Muscle of leg (tissue), 16 donors: ENCODE measurements at places on chromosomes 5 and 9. TPM values are rescaled to one million over a fixed set of nuclear protein-coding genes. Genes with fewer than 3 reads are reported as not detected.
A peak's percentile ranks its signal among the peaks of the same experiment; 100 is the strongest.

The SPATA31D4 gene
- total RNA-seq: not detected

The NRG2 gene
- total RNA-seq: 2.0 TPM

The MACIR gene
- 9.3 TPM for total RNA-seq

The ROR2 gene
- total RNA-seq: 5.2 TPM

The PTGDS gene
- total RNA-seq: 8.4 TPM

The SIMC1 gene
- total RNA-seq: 11.8 TPM

The CYSRT1 gene
- 0.18 TPM for total RNA-seq

The WNK2 gene
- total RNA-seq: 7.4 TPM

GRCh38 chr5:150349681-150350275, 7.7 kb upstream of the TCOF1 start:
- H3K27me3 ChIP-seq: peaks cover 3% of the 10 kb centered on the region
- no peaks in the 10 kb centered on the region for H3K4me1 ChIP-seq
- no peak overlapping the region for H3K4me3 ChIP-seq
- no peaks in the 10 kb centered on the region for H3K36me3 ChIP-seq
- DNase-seq: no peak

DNA sequence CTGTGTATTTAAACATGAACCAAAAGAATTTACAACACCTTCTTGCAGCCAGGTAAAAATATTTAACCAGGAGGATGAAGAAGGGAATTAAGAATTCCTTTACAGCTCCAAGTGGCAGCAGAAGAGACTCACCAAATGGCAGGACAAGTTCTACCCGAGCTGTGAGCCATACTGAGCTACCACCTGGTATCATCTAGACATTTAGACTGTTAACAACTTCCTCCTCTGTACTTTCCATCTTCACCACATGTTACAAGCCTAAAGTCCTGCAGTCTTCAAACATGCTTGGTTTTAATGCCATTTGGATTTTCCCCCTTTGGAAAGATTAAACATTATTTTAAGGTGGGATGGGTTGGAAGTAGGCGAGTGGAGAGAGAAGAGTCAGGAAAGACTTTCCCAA, 190.2 kb downstream of the TRPM6 start:
- no peaks in the 10 kb centered on the region for H3K27me3 ChIP-seq
- no peaks in the 10 kb centered on the region for H3K36me3 ChIP-seq
- H3K27ac ChIP-seq: no peak overlapping the region
- no peak for DNase-seq
- no peaks in the 10 kb centered on the region for H3K4me1 ChIP-seq

DNA sequence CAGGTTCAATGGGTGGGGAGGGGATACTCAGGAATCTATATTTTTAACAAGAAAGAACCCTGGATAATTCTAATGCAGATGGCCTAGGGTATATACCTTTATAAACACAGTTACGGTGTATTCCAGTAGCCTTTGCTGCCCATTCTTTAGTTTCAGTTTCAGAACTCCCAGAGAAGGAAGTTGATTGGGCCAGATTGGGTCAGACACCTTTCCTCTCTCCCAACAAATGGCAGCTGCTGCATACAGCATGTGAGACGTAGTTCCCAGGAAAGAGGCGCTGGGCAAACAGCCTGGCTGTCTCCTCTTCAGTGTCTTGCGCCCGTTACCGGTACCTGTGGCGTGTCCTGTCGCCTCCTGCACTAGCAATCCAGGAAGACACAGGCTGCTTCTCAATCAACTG, 20.4 kb downstream of the ACO1 start:
- H3K27ac ChIP-seq: no peak overlapping the region
- no peak overlapping the region for H3K4me3 ChIP-seq
- no peak for DNase-seq

- no peak overlapping the region for H3K4me3 ChIP-seq
- H3K36me3 ChIP-seq: no peaks in the 10 kb centered on the region
- no peaks in the 10 kb centered on the region for H3K4me1 ChIP-seq
- no peak for DNase-seq
These were observed 66.4 kb downstream of the SLCO4C1 start for GRCh38 chr5:102229685-102230084.

GRCh38 chr5:82863266-82863665, 213.9 kb downstream of the TMEM167A start:
- no peak overlapping the region for H3K4me3 ChIP-seq
- H3K36me3 ChIP-seq: no peaks in the 10 kb centered on the region
- no peak for DNase-seq
- no peak overlapping the region for H3K27ac ChIP-seq
- peaks cover 3% of the 10 kb centered on the region for H3K4me1 ChIP-seq
- no peaks in the 10 kb centered on the region for H3K27me3 ChIP-seq

DNA sequence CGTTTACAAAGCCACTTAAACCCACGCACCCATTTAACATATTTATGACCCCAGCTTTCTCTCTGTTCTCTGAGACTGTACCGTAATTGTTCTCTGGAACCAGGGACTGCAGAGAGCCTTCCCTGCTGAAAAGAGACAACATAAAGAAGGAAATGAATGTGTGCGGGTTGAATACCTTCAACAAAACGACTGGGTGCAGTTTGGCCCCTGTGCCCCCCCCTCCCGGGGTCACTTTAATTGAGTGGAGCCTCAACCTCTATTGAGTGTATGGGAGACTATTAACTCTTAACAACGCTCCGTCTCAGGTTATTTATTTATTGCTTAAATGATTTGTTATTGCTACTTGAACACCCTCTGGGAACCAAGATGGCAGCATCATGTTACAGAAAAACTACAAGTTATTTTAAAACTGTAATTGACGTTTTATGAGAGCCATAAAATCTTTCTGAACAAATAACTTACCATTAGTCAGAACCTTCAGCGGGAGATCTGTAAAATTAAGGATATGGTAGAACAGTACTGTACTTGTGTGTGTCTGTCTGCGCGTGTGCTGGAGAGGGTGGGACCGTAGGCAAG, 70.6 kb downstream of the GAS1 start:
- H3K4me1 ChIP-seq: no peaks in the 10 kb centered on the region
- no peak for DNase-seq
- no peak overlapping the region for H3K27ac ChIP-seq
- no peak overlapping the region for H3K4me3 ChIP-seq
- H3K36me3 ChIP-seq: no peaks in the 10 kb centered on the region
- no peaks in the 10 kb centered on the region for H3K27me3 ChIP-seq

GRCh38 chr5:56375011-56375410, 141.9 kb upstream of the ANKRD55 start:
- H3K4me3 ChIP-seq: no peak overlapping the region
- DNase-seq: peak; percentile 37

DNA sequence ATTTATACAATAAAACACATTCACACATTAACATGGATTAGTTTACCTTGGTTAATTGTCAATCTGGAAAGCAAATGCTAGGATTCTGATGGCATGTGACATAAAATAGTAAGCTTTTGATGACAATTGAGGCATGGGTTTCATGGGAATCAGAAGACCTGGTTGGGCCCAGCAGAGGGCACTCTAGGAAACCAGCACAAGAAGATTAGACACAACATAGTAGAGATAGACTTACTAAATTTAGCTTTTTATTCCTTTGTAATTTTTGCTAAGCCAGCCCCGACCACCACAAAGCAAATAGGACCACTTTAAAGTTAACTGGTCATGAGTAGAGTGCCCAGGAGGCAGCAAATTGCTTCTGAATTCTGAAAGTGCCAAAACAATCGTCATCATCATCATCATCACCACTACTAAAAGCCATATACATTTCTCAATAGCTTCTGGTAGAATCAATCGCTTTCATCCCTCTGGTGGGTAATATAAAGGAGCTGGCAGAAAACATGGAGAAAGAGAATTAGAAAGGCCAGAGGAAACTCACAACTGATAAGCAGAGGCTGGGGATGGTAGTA, 163.2 kb downstream of the ARRDC3 start:
- no peak for DNase-seq
- H3K4me3 ChIP-seq: no peak overlapping the region
- H3K4me1 ChIP-seq: no peaks in the 10 kb centered on the region
- H3K27ac ChIP-seq: no peak overlapping the region
- no peaks in the 10 kb centered on the region for H3K27me3 ChIP-seq

DNA sequence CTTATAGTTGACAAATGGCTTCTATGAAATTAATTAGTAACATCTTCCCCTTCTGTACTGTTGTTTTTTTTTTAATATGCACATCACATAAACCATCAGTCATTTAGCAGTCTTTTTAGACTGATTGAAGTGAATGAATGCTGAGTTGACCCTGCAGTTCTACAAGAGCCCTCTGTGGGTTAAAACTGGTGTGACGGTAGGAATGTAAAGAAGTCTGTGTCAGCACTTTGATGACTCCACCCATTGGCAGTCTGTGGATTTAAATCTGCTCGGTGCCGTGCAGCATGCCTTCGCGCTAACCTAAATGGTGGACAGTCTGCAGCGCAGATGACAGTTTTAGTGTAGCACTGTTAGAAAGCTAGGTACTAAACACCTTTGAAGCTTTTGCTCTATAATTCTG, 3.1 kb downstream of the GTF3C4 start:
- no peak overlapping the region for H3K4me3 ChIP-seq
- peaks cover 12% of the 10 kb centered on the region for H3K4me1 ChIP-seq
- DNase-seq: peak; percentile 46
- H3K27ac ChIP-seq: no peak overlapping the region

- DNase-seq: peak; percentile 17
- peak overlapping the region; percentile 38 for H3K27ac ChIP-seq
- no peak overlapping the region for H3K4me3 ChIP-seq
- H3K4me1 ChIP-seq: peaks cover 18% of the 10 kb centered on the region
- H3K27me3 ChIP-seq: no peaks in the 10 kb centered on the region
These were observed 216.6 kb downstream of the TSSK1B start for GRCh38 chr5:113218200-113218599.

DNA sequence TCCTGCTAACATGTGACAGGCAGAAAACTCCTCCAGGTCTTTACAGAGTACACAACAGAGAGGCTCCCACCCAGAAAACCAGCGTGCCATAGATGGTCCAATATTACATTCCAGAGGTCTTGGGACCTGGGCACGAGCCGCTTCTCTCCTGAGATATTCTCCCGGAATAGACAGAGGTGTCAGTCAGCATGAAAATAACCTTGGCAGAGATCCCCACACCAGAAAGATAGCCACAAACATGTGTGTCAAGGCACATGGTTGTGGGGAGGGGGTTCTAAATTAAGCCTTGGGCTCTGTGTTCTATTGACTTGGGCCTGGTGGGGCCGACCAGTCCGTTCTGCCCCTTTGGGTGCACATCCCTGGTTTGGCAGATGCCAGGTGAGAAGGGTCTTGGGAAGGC, 78.4 kb downstream of the BOD1 start:
- H3K36me3 ChIP-seq: no peaks in the 10 kb centered on the region
- no peaks in the 10 kb centered on the region for H3K27me3 ChIP-seq
- H3K27ac ChIP-seq: no peak overlapping the region
- peak; percentile 36 for DNase-seq
- no peak overlapping the region for H3K4me3 ChIP-seq

GRCh38 chr5:67998709-67999261, 216.8 kb upstream of the PIK3R1 start:
- no peak overlapping the region for H3K4me3 ChIP-seq
- no peaks in the 10 kb centered on the region for H3K36me3 ChIP-seq
- peak; percentile 67 for DNase-seq
- H3K27me3 ChIP-seq: no peaks in the 10 kb centered on the region
- peak overlapping the region; percentile 65 for H3K27ac ChIP-seq

DNA sequence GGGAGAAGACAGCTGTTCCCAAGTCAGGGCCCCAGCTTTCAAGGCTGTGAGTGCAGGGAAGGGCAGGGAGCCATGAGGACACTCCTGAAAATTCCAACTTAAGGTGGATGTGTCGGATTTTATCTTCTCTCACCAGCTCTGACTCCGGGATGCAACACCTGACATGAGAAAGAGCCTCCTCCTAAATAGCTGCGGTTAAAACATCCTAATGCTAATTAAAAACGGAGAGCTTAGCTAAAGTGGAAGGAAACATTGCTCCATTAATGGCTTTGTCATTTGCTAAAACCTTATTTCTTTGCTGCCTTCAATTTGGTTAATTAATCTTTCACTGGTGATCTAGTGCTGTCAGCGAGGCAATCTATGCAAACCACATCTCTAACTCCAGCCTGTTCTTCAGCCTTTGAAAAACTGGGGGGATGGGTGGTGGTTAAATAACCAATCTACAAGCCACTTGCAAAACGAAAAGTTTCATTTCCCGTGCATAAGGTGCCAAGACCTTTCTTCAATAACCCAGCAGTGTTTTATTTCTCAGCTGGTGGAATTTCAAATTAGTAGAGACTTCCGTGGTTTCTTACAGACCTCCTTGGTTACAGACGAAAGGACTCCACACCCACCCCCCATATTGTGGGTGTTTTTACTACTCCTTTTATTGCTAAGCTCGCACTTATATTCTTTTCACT, 379.6 kb downstream of the MLLT3 start:
- no peak overlapping the region for H3K27ac ChIP-seq
- H3K4me1 ChIP-seq: peaks cover 7% of the 10 kb centered on the region
- H3K27me3 ChIP-seq: no peaks in the 10 kb centered on the region
- no peak overlapping the region for H3K4me3 ChIP-seq
- no peaks in the 10 kb centered on the region for H3K36me3 ChIP-seq

- no peak overlapping the region for H3K4me3 ChIP-seq
- no peaks in the 10 kb centered on the region for H3K27me3 ChIP-seq
- no peak overlapping the region for H3K27ac ChIP-seq
- no peak for DNase-seq
- no peaks in the 10 kb centered on the region for H3K36me3 ChIP-seq
These were observed 21.7 kb upstream of the ACTBL2 start for GRCh38 chr5:57504357-57504756.

DNA sequence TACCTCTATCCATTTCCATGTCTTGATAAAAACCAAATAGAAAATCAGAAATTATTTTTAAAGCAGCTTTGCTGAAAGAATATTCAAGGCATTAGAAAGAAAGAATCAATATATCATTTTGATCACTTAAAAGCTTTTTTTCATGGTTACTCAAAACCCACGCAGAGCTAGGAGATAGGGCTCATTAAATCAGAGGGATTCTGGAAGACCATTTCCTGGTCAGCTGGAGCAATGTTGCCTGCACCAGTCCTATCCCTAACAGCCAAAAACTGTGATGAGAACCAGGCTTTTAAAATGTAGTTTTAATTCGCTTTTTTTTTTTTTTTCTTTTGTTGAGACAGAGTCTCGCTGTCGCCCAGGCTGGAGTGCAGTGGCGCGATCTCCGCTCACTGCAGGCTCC, 72.3 kb downstream of the ARSB start:
- no peaks in the 10 kb centered on the region for H3K27me3 ChIP-seq
- DNase-seq: no peak
- H3K36me3 ChIP-seq: no peaks in the 10 kb centered on the region

DNA sequence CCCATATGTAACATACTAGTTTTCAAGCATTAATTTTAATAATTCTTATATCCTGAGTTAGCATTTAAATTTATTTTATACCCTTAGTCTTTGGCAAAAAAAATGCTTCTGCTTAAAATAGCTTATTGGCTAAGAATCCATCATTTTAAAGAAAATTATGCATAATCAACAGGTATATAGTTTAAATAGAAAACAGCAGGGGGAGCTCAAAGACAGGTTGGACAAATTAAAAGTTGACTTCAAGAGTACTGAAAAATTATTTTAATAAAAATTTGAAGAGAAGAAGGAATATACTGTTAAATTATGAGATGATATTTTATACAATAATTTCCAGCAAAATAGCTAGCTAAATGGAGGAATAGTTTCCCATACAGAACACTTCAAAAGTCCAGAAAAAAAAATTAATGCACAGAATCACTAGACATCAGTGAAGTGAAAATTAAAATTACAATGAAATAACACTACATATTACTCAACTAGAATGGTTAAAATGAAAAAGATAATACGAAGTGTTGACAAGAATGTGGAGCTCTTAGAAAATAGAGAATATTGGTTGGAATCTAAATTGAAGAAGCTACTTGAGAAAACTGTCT, 387.1 kb downstream of the PDE4D start:
- H3K36me3 ChIP-seq: no peaks in the 10 kb centered on the region
- no peak overlapping the region for H3K4me3 ChIP-seq
- no peaks in the 10 kb centered on the region for H3K4me1 ChIP-seq
- H3K27me3 ChIP-seq: no peaks in the 10 kb centered on the region

GRCh38 chr9:130139251-130139650, 33.0 kb upstream of the NCS1 start:
- peaks cover 8% of the 10 kb centered on the region for H3K36me3 ChIP-seq
- no peak for DNase-seq
- H3K4me3 ChIP-seq: no peak overlapping the region
- H3K27me3 ChIP-seq: peaks cover 5% of the 10 kb centered on the region
- H3K27ac ChIP-seq: peak overlapping the region; percentile 60
